NCI-H187 treated with DMSO at 0.1 percent for 48 hours (cell line): ENCODE measurements at places on chromosomes 4 and X.

GRCh38 chr4:123259676-123260646, 136.6 kb upstream of the SPRY1 start:
- DNase-seq: no peak

- DNase-seq: no peak
These were observed 29.9 kb downstream of the CPEB2 start for GRCh38 chr4:15031993-15032675.

- peak; percentile 46 for DNase-seq
These were observed 17.4 kb downstream of the IRAK1 start for GRCh38 chrX:154002215-154002719.

GRCh38 chrX:118261151-118261550, 84.8 kb upstream of the WDR44 start:
- no peak for DNase-seq

DNA sequence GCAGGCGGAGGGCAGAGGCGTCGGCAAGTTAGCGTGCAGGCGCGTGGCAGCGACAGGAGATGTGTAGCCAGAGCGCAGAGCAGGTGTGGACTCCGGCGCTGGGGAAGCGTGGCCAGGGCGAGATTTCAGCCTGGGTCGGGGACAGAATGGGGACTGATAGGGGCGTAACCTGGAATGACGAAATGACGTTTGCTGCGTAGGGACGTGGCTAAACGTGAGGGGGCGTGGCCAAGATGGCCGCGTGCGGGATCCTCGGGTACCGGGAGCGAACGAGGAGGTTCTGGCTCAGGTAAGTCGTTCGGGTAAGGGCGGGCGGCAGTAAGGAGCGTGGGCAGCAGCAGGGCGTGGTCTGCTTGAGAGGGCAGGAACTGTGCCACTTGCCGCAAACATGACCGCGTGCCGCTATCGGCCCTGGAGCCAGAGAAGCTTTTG, 10.9 kb upstream of the CLTRN start:
- peak; percentile 45 for DNase-seq

- DNase-seq: no peak
These were observed 31.9 kb downstream of the CBR4 start for GRCh38 chr4:168978001-168978700.

- DNase-seq: no peak
These were observed 141.7 kb downstream of the HHIP start for GRCh38 chr4:144787365-144788258.

DNA sequence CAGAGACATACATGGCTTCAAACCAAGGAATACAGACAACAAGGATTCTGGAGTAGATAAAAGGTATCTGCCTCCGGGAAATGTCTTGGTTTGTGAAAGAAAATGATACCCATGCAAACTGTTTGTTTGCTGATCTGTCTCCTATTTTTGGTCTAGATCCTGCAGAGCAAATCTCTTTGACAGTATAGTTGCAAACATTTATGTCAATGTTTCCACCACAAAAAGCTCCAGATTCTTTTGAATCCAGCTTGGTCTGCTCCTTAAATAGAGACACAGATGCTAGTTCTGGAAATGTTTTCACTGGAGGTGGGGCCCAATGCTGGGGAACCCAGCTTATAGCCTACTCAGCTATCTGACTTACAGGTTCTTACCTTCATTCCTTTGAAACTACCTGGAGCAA, 119.7 kb downstream of the ATG4A start:
- no peak for DNase-seq

DNA sequence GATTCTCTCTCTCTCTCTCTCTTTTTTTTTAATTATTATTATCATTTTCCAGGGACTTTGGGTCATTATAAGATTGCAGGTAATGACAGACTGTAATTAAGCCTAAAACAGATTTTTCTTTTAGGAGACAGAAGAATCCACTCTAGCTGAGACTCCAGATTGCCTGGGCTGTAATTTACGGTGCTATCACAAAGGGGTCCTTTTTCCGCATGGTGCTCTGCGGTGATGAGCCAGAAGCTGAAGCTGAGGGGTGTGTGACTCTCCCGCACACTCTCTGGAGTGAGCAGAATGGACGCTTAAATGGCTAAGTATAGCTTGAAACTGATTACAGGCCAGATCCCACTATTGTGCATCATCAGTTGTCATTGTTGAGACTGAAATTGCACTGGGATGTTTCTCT, 50.0 kb downstream of the LGI2 start:
- DNase-seq: no peak

DNA sequence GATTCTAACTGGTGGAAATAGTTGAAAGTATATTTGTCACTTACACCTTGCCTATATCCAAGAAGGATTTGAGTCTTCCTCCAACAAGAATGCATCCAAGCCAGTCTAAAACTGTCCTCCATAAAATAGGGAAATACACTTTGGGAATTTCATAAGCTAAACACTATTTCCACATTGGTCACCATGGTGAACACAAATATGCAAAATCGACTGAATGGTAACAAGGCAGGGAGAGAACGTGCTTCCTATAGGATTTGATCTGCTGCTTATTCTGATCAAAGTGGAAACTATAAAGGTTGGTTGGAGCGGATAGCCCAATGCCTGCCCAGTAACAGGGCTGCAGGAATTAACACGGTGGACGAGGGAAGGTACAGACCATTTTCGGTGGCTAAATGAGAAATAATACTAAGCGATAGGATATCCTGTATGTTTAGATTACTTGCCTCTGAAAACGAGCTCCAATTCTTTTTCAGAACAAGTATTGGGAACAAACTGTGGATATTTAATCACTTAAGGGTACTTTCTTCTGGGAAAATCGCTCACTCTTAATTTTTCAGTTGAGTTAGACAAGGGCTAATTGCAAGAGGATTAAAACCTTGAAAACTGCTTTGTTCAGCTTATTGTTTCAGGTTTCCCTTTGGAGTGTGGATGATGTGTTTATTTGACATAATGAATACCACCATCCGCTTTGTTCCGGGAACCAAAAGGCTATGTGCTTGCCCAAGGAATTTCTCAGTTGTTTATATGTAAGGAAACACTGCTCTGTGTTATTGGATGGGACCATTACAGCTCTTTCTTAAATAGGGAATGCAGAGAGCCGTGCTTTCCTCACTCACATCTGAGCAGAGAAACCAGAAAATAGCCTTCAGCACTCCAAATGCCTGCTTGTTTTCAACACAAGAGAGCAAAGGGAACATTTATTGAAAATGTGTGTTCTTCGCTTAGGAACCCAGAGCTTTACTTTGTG, 194.4 kb downstream of the CBR4 start:
- no peak for DNase-seq

- no peak for DNase-seq
These were observed 155.1 kb upstream of the PPARGC1A start for GRCh38 chr4:24044610-24045589.

GRCh38 chr4:3227878-3228675, 20.9 kb upstream of the MSANTD1 start:
- no peak for DNase-seq

DNA sequence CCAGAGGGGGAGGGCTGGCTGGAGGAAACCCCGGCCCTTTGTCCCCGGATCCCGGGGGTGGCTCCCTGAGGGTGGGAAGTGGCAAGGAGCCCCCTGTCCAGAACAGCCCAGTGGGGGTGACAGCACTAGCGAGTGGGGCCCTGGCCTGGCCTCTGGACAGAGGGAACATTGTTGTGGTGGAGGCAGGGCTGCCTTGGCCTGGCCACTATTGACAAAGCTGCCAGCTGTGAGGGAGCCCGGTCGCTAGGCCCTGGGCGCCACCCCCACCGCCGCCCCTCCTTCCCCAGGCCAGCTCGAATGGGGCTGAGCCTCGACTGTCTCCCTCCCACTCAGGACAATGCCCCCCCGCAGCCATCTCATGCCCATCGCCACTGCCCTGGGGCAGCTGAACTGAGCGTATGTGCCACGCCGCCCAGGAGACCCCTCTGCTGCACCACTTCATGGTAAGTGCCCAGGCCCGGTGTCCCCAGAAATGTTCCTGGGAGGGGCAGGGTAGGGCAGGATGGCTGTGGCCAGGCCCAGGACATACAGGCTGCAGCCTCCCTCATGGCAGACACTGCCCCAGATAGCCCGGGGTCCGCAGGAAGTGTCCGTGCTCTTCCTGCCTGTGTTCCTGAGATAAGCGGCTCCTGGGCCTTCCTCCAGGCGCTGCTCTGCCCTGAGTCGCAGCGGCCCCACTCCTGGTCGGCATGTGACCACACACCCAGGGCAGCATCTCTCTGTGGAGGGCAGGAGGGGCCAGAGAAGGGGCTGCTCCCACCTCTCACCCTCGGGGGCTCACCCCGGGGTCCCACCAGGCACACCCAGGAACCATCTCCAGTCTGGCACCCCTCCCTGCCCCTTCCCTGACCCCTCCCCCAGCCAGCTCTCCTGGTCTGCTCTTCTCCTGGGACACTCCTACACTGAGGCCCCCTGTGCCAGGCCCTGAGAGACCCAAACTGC, 1.4 kb downstream of the PLXNB3 start:
- no peak for DNase-seq

GRCh38 chr4:126007142-126007541, 692.4 kb downstream of the FAT4 start:
- DNase-seq: no peak

- no peak for DNase-seq
These were observed 79.5 kb downstream of the CLNK start for GRCh38 chr4:10605031-10605430.

GRCh38 chrX:15903186-15903681, 48.6 kb upstream of the AP1S2 start:
- DNase-seq: no peak

GRCh38 chr4:102453827-102454226, 47.3 kb upstream of the NFKB1 start:
- DNase-seq: no peak

GRCh38 chr4:90181644-90182043, 54.5 kb downstream of the CCSER1 start:
- no peak for DNase-seq

DNA sequence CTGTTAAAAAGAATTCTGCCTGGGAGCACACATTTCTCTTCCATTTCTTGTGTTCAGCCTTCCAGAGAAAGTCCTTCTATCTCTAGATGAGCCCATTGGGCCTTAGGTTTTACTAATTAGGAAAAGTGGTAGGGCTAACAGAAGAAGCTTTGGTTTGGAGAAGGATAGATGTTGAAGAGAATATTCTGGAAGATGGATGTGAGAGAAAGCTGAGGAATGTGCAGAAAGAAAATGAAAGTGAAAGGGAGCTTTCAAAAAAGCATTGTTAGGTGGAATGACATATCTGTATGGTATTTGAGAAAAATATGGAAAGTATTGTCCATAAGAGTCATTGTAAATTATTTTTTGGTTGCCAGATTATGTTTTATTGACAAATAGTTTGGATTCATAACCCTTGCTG, 474.8 kb upstream of the SLIT2 start:
- DNase-seq: no peak

- DNase-seq: no peak
These were observed 22.5 kb downstream of the TCEAL1 start for GRCh38 chrX:103651151-103651773.

DNA sequence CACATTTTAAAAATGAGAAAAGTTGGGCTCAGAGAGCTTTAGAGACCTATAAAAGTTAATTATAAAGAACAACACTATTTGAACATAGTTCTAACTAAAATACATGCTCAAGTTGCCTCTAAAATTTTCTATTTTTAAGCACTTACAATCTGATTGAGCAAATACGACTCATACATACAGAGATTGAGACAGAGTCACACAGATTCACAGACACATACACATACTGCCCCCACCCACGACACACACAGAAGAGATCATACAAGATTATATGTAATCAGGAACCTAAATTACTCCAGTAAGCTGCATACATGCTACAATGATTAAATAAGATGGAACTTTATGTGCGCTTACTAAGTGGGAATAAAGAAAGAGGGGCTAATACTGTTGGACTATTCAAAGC, 2.7 kb upstream of the ASB5 start:
- DNase-seq: no peak

GRCh38 chrX:142156567-142156966, 48.5 kb downstream of the MAGEC2 start:
- DNase-seq: no peak

GRCh38 chr4:21320034-21320433, 619.8 kb downstream of the PACRGL start:
- DNase-seq: no peak

DNA sequence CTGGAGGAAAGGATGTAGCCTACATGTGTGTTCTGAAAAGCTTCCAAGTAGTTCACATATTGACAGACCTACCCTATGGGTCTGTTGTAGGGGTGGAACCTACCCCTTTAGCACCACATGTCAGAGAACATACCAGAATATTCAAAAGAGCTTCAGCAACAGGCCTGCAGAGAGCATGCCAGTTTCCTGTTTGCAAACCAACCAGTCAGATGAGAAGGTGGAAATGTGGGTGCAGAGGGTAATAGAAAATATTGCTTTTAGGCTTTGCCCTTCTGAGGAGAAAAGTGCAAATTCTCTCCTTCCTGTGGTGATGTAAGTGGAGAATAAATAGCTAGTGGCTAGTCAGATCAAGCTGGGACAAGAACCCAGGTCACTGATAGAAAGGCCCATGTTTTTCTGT, 16.4 kb downstream of the INTS6L start:
- DNase-seq: no peak

GRCh38 chr4:152301381-152301780, 234.5 kb downstream of the FBXW7 start:
- no peak for DNase-seq

DNA sequence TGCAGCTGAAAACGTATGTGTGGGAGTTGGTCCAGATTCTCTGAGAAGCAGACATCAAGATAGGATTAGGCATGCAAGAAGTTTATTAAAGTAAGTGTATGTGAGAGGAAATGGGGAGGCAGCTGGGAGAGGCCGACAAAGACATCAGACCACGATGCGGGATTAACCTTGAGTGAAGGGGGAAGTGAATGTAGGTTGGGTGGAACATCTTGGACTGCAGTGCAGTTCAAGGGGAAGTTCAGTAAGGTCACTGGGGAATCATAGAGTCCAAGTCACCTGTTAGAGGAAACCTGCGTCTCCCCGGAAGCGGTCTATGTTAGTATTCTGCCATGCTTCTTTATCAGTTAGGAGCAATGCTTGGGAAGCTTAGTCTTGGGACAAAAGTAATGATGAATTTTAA, 22.0 kb downstream of the CXCL8 start:
- no peak for DNase-seq

GRCh38 chr4:73315091-73315490, 56.5 kb upstream of the ANKRD17 start:
- DNase-seq: no peak

DNA sequence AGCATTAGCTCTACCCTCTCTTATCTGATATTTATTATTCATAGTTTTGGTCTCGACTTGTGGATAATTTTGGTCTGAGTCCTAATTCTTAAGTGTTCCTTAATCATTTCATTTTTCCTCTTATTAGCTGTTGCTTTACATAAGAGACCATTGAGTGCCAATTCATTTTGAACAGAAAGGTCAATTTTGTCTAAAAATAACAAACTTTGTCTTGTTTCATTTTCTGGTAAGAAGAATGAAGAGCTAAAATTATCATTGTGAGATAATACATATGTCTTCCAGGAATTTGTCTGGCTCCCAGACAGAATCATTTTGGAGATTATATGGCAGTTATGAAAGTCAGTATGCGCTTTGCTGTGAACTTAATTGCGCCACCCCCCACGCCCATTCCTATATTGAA, 1471.8 kb downstream of the PCDH7 start:
- DNase-seq: no peak

GRCh38 chr4:8133897-8134563, 24.6 kb downstream of the ABLIM2 start:
- DNase-seq: no peak
